Mesendoderm (in vitro differentiated cells): ENCODE measurements at places on chromosomes 1 and 21.

DNA sequence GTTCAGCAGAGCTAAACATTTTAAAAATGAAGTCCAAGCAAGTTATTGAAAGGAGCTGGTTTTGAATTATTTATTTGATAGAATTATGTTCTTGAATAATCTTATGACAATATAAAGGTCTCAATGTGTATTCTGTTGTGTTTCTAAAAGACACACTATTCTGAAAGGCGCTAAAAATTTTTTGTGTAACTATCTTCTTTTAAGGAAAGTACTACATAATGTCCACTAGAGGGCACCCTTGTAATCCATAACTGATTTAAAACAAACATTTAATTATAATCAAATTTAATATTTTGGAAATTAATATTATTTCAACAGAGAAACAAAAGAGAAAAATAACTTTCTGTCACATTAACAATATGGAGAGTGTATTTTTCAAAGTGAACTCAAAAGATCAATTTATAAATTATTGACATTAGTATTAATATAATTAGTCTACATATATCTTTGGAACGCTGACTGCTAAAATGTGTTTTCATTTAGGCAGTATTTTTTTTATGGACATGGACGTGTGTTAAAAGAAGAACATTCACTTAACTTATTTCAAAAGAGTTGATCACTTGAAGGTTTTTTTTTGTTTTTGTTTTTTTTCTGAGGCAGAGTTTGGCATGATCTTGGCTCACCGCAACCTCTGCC lies 248.4 kb downstream of the DENND1B start:
- DNase-seq: peak; percentile 3

DNA sequence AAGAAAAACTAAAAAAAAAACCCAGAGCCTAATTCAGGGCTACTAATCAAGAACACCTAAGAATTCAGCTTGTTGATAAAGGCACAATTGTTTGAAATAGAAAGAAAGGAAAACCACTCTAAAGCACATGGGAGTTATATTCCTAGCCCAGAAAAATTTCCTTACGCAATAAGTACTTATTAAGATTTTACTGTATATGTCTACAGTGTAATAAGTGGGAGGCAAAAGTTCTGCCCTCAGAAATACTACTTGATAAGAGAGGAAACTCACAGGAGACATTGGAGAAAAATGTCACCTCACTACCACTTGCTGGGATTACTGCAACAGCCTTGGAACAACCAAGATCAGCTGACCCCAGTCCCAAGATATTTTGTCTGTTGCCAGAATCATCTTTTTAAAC lies 66.1 kb downstream of the IARS2 start:
- no peak for DNase-seq

DNA sequence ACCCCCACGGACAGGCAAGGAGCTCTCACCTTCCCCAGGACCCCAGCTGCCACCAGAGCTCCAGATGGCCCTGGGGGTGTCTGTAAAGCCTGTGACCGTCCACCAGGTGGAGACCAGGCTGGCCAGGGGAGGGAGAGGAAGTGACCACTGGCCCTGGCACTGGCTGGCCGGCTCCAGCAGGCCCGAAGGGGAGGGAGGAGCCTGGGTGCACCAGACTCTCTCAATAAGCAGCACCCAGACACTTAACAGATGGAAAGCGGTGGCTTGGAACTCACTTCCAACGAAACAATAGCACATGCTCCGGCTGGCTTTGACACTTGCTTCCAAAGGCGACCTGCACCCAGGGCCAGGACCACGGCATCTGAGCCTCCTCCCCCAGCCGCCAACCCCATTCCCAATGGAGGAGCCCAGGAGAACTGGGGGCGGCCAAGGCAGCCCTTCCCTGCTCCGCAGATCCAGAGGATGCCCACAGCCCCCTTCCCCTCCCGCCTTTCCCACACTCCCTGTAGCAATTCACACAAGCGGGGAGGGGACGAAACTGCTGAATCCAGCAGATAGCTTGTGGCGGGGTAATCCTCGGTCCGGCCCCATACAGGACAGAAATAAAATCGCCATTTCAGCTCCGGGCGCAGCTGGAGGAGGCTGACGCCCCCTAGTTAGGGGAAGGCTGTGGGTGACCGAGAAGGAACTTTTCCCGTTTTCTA lies 742 bp upstream of the PDE9A start:
- peak; percentile 76 for DNase-seq

DNA sequence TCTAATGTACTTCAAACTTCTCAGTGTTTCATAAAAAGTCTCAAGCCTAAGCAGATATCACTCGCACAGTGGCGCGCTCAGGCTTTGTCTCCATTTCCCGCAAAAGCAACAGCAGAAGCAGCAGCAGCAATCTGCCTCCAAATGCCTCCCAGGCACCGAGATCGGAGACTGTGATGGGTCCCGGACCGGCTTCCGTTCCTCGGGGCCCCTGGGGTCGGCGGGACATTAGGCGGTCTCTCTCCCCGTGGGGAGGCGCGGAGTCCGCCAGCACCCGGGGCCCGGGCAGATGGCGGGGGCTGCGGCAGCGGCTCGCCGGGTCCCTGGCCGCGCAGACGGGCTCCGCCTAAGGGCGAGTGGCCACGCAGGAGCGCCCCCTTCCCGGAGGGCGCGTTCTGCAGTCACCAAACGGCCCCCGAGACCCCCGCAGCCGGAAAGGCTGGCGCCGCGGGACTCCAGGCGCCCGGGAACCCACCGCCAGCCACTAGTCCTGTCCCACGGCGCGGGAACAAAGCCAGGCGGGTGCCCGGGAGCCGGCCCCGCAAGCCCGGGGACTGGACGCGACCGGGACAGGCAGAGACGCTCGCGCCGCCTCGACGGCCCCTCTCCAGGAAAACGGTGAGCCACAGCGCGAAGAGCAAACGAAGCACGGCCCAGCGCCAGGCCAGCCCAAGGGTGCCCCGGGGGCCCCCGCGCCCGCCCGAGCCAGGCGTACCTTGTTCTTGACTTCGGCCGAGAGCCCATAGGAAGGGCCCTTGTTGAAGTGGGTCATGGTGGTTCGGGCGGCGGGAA lies 590 bp downstream of the CNN3 start:
- peak; percentile 73 for DNase-seq

DNA sequence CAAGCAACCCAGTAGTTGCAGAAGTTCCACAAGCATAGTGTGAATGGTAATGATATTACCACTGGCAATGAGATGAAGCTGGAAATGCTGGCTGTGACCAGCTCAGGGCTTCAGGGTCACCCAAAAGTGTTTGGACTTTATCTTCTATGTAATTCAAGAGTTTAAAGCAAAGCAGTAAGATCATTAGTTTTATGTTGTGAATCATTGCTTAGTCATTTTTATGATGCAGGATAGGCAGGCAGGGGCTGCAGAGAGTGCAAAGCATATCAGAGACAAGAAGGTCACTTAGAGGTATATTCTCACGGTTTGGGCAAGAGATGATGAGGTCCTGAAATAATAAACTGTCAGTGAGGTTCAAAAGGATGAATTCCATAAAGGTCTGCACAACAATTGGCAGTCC lies 147.4 kb downstream of the OLFM3 start:
- DNase-seq: no peak

DNA sequence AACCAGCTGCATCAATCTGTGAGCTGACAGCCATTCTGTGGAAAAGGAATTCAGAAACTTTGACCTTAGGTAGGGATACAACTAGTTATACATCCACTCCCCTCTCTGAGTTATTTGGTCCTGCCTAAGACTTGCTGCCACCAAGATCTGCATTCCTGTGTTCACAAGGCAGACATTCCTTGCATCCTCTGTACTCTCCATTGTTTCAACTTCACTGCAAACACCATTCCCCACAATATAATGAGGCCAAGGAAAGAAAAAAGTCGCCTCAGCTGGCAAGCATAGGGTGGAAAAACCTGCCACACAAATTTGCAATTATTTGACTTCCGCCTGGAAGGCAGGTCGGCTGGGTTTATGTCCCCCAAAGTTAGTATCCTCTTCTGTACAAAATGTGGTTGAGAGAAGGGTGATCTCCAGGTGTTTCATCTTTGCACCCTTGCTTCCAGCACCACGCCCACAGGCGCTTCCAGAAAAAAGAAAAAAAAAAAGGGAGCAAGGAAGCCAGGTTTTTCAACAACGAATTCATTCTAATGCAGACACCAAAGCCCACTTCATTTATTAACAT lies 676 bp upstream of the CTTNBP2NL start:
- peak; percentile 83 for DNase-seq

- peak; percentile 83 for DNase-seq
Observed at GRCh38 chr1:220876511-220877376, 2.5 kb upstream of the HLX start.

DNA sequence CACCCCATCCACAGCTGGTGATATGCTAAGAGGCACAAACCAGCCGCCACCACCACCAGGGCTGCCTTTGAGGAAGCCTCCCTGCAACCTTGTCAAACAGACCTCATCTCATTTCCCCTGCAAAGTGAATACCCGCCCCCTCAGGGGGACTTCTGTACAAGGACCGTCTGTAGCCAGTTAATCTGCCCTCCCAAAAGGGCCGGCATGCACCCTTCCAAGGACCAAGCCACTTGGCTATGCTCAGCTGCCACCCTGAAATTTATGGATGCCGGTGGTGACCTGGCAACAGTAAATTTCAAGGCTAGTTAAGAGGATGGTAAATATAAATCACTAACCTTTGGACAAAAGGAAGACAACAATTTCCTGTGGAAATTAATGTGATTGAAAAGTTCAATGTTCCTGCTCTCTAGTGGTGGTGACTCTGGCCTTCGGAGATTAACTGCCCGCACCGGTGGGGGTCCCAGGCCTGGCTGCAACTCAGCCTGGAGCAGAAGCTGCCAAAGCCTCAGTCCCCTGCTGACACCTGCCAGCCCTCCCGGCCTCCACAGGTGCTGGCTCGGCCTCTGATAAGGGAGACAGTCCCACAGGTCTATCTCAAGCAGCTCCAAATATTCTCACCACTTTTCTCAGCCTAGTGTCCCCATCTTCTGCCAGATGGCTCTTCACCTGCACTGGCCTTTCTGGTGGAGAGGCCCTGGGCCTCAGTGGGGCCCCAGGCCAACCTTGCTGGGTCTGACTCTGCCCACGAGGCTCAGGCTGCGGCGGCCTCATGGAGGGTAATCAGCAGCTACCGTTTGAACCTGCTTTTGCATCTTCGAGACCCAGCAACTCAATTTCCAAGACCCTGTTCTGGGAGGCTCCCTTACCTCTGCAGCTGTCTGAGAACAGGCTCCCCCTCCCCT lies 12.2 kb downstream of the TMEM53 start:
- no peak for DNase-seq

GRCh38 chr1:68938051-68938666 lies 441.3 kb upstream of the DEPDC1 start:
- no peak for DNase-seq

GRCh38 chr1:228034954-228035837 lies 28.4 kb downstream of the WNT3A start:
- DNase-seq: no peak

GRCh38 chr1:85319491-85319890 lies 43.1 kb upstream of the BCL10 start:
- no peak for DNase-seq

DNA sequence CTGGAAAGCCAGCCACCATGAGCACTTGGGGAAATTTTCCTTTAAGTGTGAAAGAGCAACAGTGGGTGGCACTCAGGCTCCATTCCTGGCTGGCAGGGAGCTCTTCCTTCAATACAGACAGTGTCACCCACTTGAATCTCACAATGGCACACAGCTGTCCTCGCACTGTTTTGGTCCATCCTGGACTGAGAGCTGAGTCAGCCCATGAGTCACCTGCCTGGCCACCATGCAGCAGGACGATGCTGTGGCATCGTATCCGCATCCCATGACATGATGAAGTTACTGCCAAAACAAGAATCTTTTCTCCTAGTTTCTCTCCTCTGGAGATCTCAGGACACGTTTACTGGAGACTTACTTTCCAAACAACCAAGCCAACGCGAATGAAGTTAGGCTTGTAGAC lies 6.0 kb downstream of the TMPRSS2 start:
- DNase-seq: no peak

DNA sequence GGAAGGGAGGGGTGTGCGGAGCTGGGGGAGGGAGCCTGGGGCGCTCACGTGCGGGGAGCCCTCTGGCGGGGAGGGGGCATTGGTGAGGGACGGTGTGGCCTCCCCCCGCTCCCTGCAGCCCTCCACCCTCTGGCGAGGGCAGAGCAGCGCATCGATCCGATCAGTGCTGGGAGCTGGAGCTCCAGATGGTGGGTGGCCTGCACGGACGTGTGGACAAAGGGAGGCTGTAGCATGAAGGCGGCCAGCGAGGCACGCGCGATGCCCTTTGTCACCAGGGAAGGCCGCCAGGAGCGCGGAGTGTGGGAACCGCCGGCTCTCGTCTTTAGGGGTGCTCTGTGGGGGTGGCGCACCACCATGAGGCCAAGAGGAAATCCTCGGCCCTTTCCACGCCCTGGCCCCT lies 5.4 kb upstream of the HES5 start:
- no peak for DNase-seq

GRCh38 chr1:208312706-208313105 lies 68.5 kb upstream of the PLXNA2 start:
- DNase-seq: no peak

- peak; percentile 81 for DNase-seq
Observed at GRCh38 chr1:37513795-37514349, 694 bp downstream of the MEAF6 start.

DNA sequence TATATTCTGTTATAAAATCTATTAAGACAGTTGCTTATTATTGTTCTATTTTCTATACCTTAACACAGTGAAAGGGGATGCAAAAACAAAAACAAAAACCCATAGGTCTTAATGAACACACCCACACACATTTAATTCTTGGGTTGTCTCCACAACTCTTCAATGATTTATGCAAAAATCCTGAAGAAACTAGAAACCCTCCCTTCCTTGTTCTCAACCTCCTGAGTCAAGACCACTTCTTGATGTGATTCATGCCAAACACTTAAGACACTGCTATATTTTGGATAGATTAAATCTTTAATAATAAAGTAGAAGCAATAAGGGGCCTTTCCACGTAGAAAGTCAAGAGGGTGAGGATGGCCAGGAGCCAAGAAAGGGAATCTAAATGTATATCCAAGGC lies 23.4 kb downstream of the SCAF4 start:
- no peak for DNase-seq

- no peak for DNase-seq
Observed at GRCh38 chr1:18142969-18143368, 35.4 kb downstream of the IGSF21 start.

DNA sequence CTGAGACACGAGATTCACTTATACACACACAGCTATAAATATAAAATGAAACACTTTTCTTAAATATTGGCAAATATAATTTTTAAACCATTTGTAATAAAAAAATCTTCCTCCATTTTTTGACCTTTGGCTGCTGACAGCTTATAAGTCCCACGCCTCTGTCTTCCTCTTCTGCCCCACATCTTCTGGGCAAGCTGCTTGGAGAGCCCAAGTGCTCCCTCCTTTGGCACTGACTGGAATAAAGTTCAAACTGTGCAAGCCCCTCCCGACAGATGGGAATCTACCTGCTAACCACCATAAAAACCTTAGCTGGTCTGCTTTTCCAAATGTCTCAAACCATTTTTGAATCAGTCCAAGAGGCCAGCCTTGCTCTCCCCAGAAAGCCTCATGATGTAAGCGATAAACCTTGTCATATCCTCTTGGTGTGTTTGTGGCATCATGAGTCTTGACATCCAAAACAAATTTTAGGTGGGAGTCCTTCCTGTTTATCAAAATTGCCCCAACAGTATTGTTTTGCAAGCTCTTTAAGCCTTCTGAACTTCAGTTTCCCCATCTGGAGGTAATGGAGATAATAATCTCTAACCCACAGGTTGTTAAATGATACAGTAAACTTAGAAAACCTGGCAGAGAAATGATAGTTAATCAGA lies 99.8 kb downstream of the SNX7 start:
- peak; percentile 65 for DNase-seq

GRCh38 chr21:30271156-30271555 lies 11.6 kb downstream of the KRTAP24-1 start:
- DNase-seq: no peak
